Hypothalamus (tissue), 51 donors: ENCODE measurements at places on chromosomes 7 and 10.

- DNase-seq: no peak
These were observed 86.8 kb downstream of the SORBS1 start for GRCh38 chr10:95474228-95475002.

GRCh38 chr10:101218351-101219138 lies 10.7 kb downstream of the LBX1 start:
- DNase-seq: no peak

- no peak for DNase-seq
These were observed 38.9 kb downstream of the PARD3 start for GRCh38 chr10:34776090-34776690.

- no peak for DNase-seq
These were observed 72.6 kb downstream of the MTURN start for GRCh38 chr7:30207376-30207775.

DNA sequence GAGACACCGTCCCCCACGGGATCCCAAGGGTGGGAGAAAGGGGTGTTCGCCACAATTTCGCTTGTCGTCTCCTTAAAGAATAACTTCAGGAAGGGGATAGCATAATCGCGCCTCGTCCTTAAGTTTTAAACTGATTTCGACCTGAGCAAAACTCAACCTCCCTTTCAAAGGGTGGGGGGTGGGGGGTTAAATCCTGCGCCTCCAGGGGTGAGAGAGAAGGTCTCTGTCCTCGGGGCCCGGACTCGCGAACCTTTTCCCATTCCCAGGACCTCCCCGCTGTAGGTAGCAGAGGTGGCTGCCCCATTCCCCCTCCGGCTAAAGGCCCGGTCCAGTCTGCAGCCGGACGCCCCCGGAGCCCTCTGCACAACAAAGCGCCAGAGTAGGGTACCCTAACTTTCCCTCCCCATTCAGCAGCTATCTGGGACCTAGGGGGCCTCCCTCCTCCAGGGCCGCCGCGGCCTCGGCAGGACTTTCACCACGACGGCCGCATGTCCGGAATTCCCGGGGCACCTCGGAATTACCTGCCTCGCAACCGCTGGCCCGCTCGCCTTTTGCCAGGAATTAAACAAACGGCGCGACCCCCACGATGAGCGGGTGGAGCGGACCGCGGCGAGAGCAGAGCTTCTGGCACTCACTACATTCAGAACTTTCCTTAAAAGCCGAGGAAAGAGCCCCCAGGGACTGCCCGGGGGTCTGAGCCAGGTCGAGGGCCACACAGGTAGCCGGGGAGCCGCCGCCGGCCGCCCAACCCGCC lies 1.7 kb downstream of the CDK6 start:
- no peak for DNase-seq
